Stimulated activated CD8-positive, alpha-beta memory T cell treated with anti-CD3 and anti-CD28 coated beads, Interleukin-4, amount 100 ng/mL, for 24 hours (primary cell): ENCODE measurements at places on chromosomes 5 and 9.

- no peak for DNase-seq
These were observed 148.9 kb downstream of the RXRA start for GRCh38 chr9:134475011-134475790.

- DNase-seq = no peak
These were observed 169.1 kb downstream of the CAAP1 start for GRCh38 chr9:26723486-26723885.

DNA sequence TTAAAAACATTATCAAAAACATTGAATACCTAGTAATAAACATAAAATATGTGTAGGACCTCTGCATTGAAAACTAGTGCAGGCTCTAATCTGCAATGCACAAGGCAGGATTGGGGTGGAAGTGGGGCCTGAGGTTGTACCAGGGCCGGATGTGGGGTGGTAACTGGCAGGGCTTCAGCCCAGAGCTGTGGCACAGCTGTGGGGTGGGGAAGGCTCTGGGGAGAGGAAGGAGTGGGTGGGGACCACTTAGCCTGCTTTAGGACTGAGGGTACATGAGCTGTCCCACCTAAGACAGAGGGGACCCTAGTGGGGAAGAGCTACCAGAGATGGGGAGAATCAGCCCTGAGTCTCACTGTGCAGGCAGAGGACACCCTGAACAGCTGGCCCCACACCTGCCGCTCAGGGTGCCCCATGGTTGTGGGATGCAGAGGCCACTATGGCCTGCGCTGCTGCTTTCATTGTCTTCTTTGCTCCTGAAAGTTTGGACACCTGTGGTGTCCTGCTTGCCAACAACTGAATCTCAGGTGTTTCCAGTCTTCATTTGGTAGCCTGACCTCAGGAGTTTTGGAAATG is 311.4 kb downstream of the TLE4 start:
- peak; percentile 38 for DNase-seq

DNA sequence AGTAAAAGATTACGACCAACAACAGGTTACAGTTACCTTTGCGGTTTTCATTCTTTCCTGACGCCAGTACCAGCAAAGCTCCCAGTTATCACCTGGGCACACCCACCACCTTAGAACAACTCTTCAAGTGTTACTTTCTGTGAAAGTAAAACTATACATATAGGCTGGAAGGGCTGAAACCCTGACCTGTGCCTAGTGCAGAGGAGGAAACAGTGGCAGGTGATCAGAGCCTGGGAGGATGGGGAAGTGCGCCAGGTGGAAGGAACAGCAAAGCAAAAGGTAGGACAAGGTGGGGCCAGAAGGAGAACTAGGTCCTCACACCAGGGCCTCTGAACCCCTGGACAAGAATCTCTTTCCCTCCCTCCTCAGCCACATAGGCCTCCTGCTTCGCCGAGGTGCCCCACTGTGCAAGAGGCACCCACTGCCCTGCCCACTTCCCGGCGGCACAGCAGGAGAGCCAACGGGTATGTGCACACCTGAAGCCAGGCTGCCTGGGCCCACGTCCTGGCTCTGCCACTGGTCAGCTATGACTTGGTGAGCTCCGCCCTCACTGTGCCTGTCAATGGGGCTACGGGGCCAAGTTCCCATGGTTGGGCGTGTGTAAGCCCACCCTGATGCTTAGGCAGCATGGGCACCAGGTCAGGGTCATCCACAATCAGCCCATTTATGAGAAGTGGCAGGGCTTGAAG is 26.9 kb downstream of the BICD2 start:
- no peak for DNase-seq

GRCh38 chr5:79699763-79700400 is 10.2 kb downstream of the CMYA5 start:
- no peak for DNase-seq

DNA sequence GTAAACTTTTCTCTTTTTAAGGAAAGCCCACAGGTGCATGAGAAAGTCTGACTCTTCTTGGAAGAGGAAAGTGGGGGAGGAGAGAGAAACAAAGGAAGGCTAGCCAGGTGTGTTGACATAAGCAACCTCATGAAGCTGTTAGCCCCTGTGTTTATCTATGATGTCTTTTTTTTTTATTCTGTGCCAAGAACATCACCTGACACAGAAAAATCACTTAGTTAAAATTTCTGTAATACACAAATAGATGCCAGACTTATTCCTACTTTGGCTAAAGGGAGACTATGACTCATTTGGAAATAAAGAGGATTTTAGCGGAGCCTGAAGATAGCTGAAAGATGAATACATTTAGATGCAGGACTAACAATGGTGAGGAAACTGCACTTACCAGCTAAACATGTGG is 58.3 kb downstream of the BAAT start:
- DNase-seq = no peak

- DNase-seq = peak; percentile 22
These were observed at the start of gene NKD2 for GRCh38 chr5:1008451-1009358. NKD2 (plus strand) TSS chr5:1008802; CDS start chr5:1009058, 256 bp downstream.

DNA sequence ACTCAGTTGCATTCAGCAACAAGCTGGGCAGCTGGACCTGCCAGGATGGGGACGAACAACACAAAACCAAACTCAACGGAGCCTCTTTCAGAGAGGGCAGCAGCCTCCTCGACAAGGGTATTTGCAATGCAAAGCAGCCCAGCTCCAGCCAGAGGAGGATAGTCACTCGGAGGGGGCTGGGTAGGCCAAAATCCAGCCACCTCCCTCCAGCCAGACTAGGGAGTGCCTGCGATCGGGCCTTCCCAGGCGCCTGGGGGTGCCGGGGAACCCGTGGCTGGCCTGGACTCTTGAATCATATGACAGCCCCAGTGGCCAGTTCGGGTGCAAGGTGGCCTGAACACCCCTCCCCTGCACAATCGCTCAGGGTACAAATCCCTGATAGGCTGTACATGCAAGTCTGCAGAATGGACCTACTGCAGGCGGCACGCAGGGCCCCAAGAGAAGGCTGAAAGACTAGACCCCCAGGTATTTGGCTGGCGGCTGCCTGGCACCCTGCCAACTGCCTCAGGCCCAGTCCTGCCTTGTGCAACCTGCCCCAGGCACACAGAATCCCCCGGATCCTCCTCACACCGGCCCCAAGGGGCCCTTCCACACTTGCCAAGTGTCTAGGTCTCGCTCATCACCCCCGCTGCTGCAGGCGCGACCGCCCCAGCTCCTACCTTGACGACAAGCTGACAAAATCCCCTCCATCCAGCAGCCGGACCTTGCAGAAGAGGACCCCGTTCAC is 1.3 kb downstream of the EEIG1 start:
- DNase-seq = no peak

DNA sequence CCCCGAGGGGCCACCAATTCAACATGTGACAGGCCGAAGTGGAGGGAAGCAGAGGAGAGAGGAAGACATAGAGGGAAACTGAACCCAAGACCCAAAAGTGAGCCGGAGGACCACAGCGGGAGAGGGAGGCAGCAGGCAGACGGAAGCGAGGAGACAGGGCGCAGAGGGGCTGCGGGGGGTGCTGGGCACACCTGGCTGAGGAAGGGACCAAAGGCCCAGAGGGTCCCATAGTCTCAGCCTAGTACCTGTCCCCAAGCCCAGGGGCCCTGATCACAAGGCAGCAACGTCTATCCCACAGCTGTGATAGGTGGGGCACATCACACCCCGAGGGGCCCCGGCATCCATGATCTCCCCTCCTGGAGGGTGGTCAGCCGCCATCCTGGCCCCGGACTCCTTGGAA is 7.1 kb upstream of the RALGDS start:
- no peak for DNase-seq

DNA sequence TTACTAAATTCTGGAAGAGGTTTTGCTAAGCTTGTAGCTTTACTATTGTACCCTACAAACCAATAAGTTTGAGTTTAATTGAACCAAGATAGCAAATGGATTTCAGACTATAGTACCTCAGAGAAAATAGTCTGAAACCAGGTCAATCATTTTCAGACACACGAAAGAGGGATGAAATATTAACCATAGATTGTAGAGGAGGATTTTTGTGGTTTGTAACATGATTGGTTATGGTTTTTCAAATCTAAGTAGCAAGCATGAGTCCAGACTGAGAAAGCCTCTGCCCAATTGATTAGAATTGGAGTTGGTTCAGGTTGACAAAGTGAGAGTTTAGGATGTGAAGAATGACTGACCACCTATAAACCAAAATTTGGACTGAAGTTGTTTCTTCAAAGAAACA is 562.7 kb upstream of the DMAC1 start:
- no peak for DNase-seq

- DNase-seq = no peak
These were observed 139.8 kb upstream of the BASP1 start for GRCh38 chr5:17077440-17078233.

- no peak for DNase-seq
These were observed 791.4 kb downstream of the MTRR start for GRCh38 chr5:8660133-8660893.

- DNase-seq = no peak
These were observed 717.5 kb downstream of the IRX1 start for GRCh38 chr5:4313138-4313537.

DNA sequence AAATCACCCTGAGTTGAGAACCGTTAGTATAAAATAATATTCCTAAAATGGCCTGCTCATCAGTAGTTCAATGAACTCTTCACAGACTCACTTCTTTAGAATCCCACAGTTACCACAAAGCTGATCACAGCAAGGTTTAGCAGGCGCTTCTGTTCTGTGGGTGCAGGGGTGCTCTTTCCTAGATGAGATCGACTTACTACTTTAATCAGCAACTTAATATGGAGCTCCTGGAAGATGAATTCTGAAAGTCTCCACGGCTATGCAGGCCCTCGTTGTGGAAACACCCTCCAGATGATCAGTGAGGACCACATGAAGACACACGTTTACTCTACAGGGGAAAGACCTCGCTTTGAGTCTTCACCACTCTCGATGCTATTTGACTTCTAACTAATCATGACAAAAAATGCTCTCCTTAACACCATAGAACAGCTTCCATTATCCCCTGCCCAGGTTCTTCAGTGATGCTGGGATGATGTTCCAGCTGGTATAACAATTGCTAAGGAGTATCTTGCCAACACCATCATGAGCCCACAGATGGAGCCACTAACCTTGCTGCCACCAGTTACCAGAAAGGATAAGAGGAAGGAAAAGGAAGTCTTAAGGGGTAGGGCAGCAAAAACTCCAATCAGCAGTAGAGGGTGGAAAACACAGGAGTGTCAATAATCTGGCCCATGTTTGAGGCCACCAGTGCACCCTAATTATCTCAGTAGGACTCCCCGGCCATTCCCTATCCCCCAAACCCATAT is 17.9 kb upstream of the GPX8 start:
- DNase-seq = no peak

GRCh38 chr5:90109285-90109684 is 300.3 kb downstream of the CETN3 start:
- no peak for DNase-seq

- no peak for DNase-seq
These were observed 26.6 kb downstream of the SMARCA2 start for GRCh38 chr9:2041736-2042135.

DNA sequence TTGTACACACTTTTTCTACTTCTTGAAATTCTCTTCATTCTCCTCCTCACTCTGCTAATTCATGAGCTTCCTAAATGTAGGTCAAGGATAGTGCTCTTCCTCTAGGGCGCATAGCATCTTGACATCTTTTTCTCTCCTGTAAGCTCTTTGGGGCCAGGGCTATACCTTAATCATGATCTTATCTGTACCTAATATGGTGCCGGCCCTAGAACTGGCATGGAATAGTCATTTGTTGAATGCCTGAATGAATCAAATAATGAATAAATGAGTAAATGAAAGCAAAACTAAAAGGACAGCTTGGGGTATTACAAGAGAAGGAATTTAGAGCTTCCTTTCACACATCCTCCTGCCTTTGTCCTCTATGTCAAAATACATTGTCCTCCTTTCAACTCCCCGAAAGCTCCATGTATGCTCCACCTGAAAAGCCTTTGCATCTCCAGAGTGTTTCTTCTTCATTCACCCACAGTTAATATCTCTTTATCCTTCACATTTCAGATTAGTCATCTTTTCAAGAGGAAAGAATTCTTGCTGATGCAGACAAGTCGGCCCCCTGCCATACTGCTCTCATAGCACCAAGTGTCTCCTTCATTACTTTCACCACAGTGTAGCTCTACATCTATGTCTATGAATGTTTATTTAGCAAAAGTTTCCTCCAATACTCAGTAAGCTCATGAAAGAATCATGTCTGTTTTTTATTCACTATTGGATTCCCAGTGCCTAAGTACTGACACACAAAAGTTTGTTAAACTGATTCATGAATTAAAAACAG is 16.4 kb upstream of the PPP2R2B start:
- no peak for DNase-seq

GRCh38 chr5:78275998-78276543 is 18.4 kb downstream of the AP3B1 start:
- DNase-seq = no peak

GRCh38 chr9:6086006-6086655 is 70.7 kb upstream of the RANBP6 start:
- no peak for DNase-seq

GRCh38 chr9:124419832-124420489 is 4.7 kb upstream of the PSMB7 start:
- DNase-seq = no peak

DNA sequence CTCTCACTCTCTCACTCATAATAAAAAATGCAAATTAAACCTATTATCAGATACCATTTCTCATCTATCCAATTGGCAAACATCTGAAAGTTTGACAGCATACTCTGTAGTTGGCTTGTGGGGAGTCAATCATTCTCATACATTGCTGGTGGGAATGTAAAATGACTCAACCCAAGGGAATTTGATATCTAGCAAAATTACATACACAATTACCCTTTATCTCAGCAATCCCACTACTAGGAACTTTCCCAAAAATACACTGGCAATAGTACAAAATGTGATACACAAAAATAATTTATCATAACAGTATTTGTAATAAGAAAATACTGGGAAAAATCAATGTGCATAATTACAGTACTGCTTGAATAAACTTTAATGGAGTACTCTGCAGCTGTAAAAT is 731.3 kb downstream of the DTWD2 start:
- DNase-seq = no peak

DNA sequence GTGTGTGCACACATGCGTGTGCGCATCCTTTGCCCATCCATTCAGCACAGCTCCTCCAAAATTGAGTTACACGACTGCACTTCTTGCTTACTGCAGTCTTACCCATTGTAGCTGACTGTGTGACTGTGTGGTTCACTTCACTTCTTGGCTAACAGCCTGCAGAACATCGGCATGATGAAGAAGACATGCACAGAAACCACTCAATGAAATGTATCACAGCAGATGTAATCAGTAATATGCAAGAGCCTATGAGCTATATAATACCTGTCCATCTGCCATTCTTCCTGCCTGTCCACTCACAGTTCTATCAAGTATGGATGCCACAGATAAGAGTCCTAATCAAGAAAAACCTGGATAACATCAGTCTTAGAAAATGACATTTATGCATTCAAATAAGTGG is 83.9 kb downstream of the TRPM3 start:
- DNase-seq = no peak

DNA sequence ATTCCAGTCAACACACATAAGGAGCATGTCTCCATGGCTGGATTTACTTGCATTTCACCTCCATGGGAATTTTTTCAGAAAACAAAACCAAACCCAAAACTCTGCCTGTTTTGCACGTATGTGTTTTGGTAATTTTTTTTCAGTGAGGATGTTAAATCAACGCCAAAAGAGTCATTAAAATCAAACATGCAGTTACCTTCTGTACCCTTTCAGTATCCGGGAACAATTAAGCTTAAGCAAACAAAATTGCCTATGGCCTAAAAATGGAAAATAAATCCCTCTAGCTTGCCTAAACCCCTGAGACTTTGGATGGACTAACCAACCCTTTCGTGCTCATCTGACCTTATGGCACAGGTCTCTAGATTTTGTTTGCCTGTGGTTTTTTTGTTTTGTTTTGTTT is 209.2 kb upstream of the KLF4 start:
- no peak for DNase-seq

GRCh38 chr9:74697535-74697934 is 190.2 kb downstream of the TRPM6 start:
- no peak for DNase-seq
